ENCODE measurements at places on chromosomes 11 and 22.

DNA sequence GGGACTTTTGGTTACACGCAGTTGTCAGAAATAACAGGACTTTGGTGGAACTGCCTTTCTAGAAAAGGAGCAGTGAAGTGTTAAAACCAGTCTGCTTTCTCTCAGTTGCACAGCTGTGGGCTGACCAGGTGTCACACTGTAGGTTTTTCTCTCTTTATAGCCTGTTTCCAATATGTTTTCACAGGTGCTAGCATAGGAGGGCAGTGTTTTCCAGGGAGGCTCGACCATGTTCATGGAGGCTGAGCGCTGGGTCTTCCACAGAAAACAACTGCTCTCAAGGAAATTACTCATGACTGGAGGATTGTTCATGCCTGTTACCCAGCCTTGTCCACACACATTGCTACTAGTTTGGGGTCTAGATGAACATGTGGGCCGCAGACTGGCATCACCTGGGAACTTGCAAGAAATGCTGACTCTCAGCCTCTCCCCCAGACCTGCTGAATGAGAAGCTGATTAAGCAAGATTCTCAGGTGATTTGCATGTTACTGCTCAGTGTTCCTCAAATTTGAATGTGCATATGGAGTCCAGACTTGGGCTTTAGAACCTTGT lies 157.7 kb downstream of the MAML2 start:
- no peak for DNase-seq

- no peak for DNase-seq
Observed at GRCh38 chr11:129894278-129895125, 876 bp downstream of the NFRKB start.

GRCh38 chr22:48474881-48475280 lies 1352.8 kb downstream of the BRD1 start:
- DNase-seq: no peak

- DNase-seq: no peak
Observed at GRCh38 chr22:37416827-37417226, 10.5 kb downstream of the ELFN2 start.

- no peak for DNase-seq
Observed at GRCh38 chr11:30364139-30364836, 41.4 kb downstream of the ARL14EP start.

DNA sequence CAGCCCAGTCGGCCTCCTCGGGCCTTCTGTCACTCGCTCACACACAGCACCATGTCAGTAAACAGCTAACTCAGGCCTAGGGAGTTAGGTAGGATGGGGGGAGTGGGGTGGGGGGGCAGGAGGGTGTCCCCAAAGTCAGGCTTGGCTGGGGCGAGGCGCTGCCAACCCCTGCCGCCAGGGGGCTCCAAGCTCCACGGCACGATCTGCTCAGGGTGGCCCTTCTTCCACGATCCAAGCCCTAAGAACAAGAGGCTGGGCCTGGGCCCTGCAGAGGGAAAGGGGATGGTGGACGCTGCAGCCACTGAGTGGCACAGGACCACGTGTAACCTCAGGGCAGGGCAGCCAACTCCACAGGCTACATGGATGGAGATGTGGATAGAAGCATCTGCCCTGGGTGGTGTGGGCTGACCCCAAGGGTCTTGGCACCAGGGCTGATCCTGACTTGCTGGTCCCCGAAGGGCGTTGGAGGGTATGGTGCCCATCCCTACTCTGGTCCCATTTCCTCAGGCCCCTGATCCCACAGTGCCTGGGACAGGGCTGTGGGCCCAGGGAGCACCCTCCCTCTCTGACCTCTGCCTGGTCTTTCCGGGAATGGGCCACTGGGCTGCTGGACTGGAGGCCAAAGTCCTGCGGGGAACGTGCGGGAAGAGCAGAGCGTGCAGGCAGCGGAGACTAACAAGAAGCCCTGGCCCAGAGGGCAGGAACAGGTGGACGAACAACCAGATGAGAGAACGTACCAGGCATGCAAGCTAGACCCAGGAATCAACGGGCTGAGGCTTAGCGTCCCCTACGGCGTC lies 29.1 kb upstream of the TXNRD2 start:
- DNase-seq: no peak

DNA sequence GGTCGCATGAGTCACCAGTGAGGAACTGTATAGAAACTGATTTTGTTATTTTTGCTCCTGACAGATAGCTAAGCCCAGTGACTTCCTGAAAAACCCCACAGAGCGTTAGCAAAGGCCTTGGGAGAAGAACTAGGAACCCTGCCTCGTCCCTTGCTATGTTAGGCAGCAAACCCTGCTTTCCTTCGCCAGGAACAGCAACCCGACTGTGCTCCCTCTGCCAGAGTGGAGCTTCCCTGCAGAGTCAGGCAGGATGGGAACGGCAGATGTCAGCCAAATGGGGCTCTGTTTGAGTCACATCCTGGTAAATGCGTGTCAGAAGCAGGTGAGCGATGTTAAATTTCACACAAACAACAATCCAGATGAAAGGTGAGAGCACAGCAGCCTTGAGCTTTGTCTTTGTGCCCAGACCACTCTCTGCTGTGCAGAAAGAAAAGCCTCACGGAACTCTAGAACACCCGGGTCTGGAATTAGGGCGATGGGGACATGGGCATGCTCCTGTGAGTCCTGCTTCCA lies 186.6 kb downstream of the ADAMTS15 start:
- no peak for DNase-seq

- DNase-seq: no peak
Observed at GRCh38 chr22:49883294-49883640, 29.6 kb downstream of the ZBED4 start.

DNA sequence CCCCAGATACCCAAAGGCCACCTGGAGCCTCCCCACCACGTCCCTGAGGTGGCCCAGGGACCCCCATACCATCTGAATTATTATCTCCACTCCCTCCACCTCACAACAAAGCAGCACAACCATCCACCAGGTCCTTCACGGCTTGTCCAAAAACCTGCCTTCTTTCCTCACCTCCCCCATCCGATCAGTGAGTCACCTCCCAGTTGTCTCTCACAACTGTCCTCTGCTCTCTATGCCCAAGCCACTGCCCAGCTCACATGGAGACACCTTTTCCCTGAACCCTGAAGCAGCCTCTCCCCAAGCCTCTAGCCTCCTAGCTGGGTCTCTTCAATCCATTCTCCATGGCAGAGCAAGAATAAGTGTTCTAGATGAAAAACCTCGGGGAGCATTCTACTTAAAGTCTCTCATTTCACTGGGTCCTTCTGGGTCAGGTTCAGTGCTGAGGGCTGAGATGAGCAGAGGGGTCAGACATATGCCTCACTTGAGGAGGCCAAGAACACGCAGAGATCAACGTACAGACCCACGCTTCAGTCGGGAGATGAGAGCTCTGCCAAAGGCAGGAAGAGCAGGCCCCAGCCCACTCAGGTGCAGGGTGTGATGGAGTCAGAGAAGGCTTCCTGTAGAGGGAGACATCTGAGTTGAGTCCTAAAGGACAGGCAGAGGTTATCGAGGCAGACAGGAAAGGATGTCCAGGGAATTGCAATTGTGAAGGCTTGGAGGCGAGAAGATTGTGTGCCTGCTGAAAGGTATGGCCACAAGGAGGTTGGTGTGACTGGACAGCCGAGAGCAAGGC lies 74.7 kb downstream of the PDE2A start:
- no peak for DNase-seq

DNA sequence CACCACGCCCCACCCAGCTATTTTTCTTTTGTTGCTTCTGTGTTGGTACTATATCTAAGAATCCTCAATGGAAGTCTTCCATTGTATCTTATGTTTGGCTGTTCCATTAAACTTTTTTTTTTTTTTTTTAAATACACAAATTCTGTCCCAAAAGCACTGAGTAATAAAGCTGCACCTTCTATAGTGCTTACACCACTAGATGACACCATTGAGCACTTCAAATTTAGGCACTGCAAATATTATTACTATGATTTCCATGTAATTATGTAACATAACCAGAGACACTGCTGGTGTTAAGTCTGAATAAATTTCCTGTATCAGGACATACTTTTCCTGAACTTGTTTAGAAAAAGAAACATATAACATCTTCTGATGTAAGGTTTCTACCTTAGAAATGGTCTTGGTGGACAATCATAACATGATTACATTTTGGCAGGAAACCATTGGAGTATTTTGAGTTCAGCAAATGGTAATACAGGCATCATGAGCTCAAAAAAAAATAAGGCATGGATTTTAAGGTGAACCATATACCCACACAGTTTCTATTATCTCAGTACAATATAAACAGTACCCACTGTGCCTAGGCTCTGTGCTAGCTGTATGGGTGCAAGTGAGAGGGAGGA lies 110.5 kb downstream of the ATG16L2 start:
- DNase-seq: no peak

- peak; percentile 49 for DNase-seq
Observed at GRCh38 chr11:69122630-69123431, 32.9 kb upstream of the SMIM38 start.

DNA sequence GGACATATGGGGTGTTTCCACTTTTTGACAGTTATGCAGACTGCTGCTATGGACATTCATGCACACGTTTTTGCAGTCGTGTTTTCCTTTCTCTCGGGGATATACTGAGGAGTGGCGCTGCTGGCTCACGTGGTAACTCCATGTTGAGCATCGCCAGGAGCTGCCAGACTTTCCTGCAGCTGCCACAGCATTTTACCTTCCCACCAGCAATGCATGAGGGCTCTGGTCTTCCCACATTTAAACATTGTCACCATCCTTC lies 95.4 kb downstream of the TBC1D22A start:
- DNase-seq: no peak

DNA sequence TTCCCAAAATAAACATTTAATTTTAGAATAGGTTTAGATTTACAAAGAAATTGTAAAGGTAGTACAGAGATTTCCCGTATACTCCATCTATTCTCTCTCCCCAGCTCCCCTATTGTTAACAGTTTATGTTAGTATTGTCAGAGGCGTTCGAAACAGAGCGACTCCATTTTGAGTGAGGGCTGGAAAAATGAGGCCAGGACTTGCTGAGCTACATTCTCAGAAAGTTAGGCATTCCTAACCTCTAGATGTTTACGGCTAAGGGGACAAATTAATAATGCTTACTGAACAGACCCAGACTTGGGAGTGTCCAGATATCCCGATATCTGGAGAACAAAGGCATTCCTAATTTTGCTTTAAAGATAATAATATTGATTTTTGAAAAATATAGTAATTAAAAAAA lies 12.4 kb upstream of the NUP160 start:
- DNase-seq: no peak

- DNase-seq: peak; percentile 99
Observed at GRCh38 chr11:63838678-63839507, at the start of gene MARK2. Gene MARK2 (plus strand): TSS chr11:63839110. CDS start chr11:63839507, 397 bp downstream.

- no peak for DNase-seq
Observed at GRCh38 chr11:67227726-67228125, 38.5 kb upstream of the GRK2 start.

DNA sequence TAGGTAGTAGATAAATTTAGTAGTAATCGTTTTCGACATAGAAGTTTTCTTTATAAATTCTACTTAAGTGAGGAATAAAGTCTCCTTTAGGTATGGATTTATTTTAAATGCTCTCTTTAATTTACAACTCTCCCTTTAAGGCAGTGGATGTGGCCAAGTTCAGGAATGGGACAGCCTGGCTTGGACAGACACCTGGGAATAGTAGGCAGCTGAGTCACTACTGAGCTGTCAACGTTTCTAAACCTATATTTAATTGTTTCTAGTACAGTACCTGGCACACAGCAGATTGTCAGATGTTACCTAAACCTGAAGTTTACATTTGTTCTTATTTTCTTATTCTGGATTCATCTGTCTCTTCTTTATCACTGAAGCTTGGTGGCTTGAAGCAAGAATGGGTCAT lies 85.1 kb downstream of the DEPDC5 start:
- no peak for DNase-seq

DNA sequence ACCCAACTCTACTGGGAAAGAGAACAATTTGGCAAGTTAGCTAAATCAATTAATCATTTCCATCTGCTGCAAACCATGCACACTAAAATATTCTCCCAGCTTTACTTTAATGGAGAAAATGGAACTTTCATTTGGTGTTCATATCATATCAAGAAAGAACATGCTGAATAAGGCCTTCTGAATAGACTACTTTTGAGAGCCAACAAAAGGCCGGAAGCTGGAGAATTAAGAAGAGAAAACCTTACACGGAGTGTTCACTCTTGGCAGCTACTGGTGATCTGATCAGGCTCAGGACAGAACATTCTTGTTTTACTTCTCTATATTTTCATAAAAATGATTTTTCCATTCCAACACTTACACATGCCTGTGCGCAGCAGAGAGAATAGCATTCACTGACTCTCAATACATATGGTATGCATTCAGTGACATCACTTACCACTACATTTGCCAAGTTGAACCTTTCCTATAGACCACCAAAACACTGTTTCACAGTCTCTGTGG lies 165.3 kb downstream of the TTC28 start:
- DNase-seq: no peak

DNA sequence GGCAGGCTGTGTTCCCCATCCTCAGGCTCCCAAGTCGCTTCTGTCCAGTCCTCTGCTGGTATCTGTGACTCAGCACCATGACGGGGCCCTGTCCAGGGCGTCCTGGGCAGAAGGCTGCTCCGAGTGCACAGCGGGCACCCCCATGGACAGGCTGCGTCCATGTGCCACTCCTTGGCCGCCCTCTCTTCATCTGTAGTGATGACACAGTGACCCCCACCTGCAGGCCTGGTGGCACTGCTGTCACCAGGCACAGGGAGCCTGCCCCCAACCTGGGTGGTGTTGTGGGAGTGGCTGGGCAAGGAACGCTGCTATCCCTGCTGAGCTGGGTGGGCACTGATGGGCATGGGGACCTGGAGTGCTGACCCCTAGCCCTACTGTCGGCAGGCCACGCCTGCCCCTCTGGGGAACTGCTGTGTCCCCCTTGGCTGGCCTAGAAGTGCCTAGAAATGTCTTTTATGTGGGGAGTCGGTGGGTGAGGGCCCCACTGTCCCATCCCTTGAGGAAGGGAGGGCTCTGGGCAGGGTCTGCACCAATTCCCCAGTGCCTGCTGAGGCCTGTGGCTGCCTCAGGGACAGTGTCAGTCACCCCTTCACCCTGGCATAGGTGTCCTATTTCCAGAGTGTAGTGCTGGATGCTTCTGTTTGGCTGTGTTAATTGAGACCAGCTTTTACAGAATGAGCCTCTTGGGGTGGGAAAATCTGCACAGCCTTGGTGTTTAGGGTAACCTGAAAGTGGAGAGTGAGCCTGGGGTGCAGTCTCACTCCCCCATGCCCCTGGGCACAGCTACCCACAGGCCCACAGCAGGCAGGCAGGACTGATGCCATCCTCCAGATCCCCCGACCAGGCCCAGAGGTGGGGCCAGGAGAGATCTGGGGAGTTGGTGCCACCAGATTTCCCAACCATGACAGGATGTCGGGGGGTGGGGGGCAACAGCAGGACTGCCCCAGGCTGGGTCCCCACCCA lies 34.5 kb downstream of the RTN4R start:
- DNase-seq: no peak

GRCh38 chr22:30005213-30005857 lies 74.9 kb upstream of the HORMAD2 start:
- DNase-seq: peak; percentile 41

DNA sequence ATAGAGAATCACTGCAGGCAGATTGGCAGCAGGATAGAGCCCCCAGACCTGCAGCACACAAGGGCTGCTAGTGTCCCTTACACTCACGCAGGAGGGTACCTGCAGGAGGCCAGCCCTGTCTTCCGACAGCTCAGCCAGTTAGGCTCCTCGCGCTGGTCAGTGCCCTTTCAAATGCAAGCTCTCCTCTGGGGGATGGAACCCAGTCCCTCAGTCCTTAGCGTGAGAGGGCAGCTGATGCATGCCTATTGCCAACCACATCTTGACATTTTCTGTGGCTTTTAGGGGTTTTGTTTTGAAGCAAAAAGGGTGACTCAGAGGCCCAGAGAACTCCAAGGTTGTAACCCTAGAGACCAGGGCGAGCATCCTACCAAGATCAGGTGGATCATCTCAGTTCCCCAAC lies 40.0 kb downstream of the WNT11 start:
- no peak for DNase-seq

GRCh38 chr11:122682464-122682863 lies 26.9 kb downstream of the UBASH3B start:
- no peak for DNase-seq

GRCh38 chr11:204587-205109 lies 2.6 kb downstream of the BET1L start:
- no peak for DNase-seq
